OCI-LY7 (cell line): ENCODE measurements at places on chromosomes 3 and 15.

DNA sequence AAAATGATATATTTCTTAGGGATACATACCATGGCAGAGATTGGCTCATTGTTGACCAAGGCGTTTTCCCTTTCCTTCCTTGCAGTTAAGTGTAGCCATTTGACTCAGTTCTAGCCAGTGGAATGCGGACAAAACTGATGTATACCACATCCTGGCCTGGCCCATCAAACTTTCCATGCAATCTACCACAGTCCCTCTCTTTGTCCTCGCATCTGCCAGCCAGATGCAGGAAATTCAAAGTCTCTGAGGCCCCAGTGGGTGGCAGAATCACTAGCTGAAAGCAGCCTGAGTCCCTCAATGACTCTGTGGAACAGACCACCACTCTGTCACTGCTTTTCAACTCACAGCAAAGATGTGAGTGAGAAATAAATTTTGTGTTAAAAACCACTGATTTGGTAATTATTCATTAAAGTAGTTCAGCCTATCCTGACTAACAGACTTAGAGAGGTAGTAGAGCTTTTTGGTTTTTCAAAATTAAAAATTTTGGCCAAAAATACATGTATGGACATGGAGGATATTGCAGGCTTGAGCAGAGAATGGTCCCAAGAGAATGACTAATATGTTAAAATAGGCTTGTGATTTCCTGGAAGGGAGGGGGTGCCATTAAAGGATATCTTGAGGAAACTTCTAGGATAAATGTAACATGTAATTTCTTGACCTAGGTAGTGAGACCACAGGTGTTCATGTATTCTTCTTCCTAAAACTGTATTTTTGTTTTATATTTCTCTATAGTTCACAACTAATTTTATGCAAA is 10.9 kb downstream of the LRRFIP2 start:
- DNase-seq, result no peak

DNA sequence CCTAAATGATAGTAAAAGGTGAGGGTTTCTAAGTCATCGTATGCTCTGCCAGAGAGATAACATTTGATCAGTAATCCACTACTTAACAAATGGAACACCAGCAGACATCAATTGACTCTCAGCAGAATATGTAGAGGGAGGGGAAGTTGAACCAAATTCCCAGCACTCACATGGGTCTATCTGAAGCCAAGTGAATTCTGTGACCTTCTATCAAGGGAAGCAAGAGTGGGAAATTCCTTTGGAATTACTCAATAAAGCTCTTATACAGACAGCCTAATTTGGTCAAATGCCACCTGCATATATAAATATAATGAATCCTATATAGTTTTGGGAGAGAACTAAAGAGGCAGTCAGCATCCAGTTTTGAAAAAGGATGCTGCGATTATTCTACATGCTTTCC is 15.8 kb upstream of the KCNMB2 start:
- no peak for DNase-seq

DNA sequence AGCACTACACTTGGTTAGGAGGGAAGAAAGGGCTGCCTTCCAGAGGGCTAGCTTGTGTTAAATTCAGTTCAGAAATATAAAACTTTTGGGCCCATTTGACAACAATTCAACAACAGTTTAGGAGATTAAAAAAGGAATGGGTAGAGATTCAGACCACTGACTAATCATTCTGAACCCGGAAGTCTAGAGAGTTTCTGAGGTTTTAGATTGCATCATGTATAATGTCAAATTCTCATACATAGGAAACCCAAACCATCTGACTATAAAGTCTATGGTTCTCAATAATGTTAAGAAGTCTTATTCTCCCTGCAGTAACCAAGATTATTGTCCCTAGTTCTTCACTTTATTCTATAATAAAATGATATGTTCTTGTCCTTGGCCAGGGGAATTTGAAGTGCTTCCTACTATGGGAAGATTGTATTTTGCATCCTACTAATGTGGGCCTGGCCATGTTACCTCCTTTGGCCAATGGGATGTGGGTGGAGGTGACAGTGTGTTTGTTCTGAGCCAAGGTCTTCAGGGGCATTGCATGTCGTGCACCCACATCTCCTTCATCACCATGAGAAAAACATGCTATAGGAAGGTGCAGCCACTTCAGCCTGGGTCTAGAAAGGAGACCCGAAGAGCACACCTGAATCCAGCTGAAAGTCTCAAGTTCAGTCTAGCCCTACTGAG is 66.4 kb upstream of the CCNL1 start:
- DNase-seq, result no peak

DNA sequence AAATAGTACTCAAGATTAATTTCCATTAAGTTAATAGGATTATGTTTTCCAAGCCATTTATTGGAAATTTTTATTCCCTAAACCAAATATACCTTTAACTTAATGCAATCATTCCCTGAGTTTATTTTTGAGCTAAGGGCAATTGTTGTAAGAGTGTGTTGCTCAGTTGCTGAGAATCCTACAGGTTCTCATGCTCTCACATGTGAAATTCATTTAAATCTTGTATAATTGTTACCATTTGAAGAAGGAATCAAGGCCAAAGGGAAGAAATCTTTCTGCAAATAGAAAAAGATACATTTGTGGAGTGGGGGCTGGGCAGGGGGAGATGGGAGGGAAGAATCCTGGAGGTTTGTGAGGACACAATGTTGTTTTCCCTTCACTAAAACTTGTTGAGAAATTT is 202.7 kb upstream of the STRIT1 start:
- no peak for DNase-seq

GRCh38 chr3:39803956-39804355 is 5.5 kb upstream of the MYRIP start:
- DNase-seq, result no peak

DNA sequence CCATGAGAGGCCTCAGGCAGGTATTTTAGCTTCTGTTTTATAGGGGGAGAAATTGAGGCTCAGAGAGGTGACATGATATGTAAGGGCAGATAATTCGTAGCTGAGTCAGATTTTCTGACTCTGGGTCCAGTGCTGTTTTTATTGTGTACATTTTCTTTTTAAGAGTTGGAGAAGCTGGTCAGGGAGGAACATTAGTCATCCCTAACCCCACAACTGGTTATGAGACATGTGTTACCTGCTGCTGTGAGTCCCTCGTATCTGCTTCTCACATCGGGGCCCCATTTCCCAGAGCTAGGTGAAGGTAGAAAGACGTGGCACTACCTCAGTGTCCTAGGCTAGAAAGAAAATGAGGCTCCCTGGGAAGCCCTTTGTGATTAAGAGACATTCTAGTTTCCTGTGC is 28.6 kb downstream of the GALNT15 start:
- no peak for DNase-seq

DNA sequence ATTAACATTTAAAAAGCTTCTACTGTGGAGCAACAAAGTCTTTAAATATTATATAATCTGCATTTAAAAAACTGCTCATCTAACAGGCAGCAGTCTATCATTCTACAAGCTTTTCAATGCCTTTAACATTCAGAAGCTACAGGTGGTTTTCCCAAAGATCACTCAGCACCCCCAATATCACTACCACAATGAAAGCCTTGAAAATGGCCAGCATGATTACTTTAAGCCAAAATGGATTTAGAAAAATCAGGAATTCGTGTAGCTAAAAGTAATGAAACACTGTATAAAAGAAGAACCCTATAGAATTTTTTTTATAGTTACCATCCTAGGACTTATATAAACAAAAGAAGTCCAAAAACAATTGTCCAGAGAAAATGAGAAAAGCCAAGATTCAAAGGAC is 400.4 kb downstream of the TIGIT start:
- DNase-seq, result no peak

DNA sequence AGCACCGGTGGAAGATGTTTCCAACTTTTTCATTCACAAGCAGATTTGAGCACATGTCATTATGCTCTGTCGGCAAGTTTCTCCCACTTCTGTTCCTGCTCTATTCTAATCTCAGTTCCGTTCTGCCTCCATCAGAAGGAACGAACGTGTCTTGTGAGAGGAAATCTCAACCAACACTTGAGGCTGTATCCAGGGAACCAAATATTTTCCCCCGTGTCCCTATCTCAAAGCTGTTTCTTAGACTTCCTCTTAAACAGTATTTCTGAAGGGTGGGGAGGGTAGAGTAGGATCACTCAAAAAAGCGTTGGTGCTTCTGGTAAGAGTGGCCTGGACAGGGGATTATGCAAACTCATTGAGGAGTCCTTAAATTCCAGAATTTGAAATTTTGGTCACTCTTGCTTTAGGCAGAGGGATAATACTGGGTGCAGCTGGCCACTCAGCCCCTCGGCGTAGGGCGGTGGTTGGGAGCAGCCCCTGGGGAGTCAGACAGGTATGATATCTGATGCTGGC is 54.9 kb downstream of the FRMD4B start:
- no peak for DNase-seq

DNA sequence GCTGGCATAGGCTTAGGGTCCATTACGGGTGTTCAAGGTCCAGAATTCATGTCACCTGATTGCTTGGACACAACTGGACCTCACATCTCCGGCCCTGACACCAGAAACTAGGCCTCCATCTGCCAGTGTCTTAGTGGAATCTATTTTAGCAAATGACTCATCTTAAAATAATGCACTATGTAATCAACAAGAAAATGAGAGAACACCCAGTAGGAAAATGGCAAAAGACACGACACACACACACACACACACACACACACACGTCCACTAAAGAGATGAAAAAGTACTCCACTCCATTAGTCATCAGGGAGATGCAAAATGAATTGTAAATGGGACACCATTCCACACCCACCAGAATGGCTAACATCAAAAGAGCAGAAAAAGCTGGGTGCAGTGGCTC is 11.2 kb downstream of the APBA2 start:
- DNase-seq, result no peak

GRCh38 chr3:13451301-13451673 is 28.8 kb upstream of the HDAC11 start:
- DNase-seq, result no peak

GRCh38 chr3:29311795-29312194 is 30.9 kb downstream of the RBMS3 start:
- no peak for DNase-seq

DNA sequence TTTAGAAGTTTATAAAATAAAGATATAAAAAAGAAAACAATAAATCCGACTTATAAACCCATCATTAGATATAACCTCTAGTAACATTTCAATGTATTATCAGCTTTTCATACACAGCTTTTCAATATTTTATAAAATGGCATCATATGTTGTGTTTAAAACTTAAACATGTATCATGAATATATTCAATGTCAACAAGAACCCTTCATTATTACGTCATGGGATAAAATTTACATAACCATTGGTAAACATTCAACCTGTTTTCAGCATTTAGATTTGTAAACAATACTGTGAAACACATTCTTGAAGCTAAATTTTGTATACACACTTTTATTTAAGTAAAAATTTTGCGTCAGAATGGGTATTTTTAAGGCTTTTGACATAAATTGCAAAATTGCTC is 153.4 kb upstream of the SOX14 start:
- no peak for DNase-seq

- DNase-seq, result no peak
Measured at GRCh38 chr15:69275933-69276560, 22.7 kb upstream of the PAQR5 start.

GRCh38 chr15:27327467-27328025 is 356.6 kb downstream of the GABRG3 start:
- DNase-seq, result no peak

DNA sequence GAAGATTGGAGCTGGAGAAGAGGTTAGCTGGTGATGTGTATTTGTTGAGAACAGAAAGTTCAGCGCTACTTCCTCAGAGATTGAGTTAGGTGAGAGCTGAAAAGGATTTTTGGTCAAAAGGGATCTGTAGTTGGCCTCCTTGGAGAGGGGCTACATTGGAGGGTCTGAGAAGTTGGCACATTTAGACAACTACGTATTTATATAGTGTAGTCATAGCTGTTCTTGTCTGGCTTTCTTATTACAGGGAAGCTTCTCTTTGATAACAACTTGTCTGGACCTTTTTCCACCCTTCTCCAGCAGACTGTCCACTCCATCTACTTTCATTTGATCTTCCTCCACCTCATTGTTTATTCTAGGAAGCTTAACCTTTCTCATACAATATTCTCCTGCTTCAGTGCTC is 43.7 kb downstream of the KAT2B start:
- no peak for DNase-seq

DNA sequence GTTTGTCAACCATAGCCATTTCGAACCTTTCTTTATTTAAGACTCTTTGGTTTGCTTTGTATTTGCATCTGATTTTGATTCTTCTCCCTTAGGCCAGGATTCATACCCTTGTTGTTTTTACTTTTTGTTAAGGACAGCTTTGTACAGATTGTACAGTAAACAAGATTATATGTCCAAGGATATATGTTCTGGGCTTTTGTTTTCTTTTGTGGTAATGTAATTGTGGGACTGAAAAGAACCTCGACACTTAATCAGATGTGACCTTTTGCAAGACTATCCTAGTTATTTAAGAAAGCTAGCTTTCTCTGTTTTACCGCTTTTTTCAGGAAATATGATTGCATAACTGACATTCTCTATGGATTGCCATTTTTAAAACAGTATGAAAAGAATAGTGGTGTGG is 67.0 kb upstream of the SAMMSON start:
- DNase-seq, result no peak

GRCh38 chr3:11549580-11550140 is 94.1 kb downstream of the VGLL4 start:
- no peak for DNase-seq

DNA sequence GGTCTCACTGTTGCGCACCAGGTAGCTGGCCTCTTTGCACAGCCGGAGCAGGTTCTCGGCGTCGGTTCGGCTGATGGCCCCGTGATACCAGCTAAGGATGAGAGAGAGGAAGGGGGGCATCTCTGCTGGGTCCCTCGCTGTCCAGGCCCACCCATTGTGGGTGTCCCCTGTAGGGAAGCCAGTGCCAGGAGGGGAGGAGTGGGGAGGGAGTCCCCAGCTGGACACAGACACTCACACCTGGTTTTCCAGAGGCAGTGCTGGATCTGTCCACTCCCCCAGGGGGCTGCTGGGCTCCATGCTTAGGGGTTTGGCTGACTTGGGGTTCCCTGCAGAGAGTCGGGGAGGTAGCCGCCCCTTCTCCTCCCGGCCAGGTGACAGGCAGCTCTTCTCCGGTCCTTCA is 15.9 kb downstream of the SHF start:
- no peak for DNase-seq

- peak; percentile 75 for DNase-seq
Measured at GRCh38 chr3:98531622-98532274, at the start of gene GPR15. Gene GPR15 (plus strand): TSS chr3:98531978. CDS start chr3:98532034, 56 bp downstream.

- DNase-seq, result no peak
Measured at GRCh38 chr3:76083992-76084391, 298.6 kb upstream of the ZNF717 start.

GRCh38 chr15:48466820-48467219 is 135.6 kb downstream of the DUT start:
- DNase-seq, result no peak

GRCh38 chr15:99495430-99496301 is 70.1 kb upstream of the MEF2A start:
- DNase-seq, result no peak

DNA sequence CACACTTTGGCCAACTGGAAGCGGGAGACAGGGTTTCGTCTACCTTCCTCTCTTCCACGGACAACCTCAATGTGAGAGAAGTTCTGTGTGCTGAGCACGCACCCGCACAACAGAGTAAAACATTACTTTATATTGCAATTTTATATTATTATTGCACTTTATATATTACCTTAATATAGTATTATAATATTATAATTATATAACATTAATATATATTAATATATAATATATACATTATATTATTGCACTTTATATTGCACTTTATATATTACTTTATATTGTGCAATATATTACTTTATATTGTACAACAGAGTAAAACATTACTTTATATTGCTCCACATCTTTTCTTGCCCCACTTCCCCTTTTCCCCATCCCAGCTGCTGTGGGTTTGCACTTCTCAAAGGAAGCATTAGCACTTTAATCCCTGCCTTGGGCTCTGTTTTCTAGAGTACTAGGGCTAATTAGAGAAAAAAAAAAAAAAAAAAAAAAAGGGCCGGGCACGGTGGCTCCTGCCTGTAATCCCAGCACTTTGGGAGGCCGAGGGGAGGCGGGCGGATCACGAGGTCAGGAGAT is 76.4 kb upstream of the SLC4A7 start:
- no peak for DNase-seq
